ENCODE measurements at places on chromosomes 5 and 9.

- DNase-seq = no peak
Observed at GRCh38 chr5:143030349-143030748, 260.2 kb downstream of the ARHGAP26 start.

- DNase-seq = no peak
Observed at GRCh38 chr9:137294681-137295237, 7.3 kb downstream of the NRARP start.

- DNase-seq = no peak
Observed at GRCh38 chr5:68279984-68280383, 64.4 kb downstream of the PIK3R1 start.

GRCh38 chr5:173665326-173665725 lies 48.9 kb upstream of the BOD1 start:
- DNase-seq = no peak

DNA sequence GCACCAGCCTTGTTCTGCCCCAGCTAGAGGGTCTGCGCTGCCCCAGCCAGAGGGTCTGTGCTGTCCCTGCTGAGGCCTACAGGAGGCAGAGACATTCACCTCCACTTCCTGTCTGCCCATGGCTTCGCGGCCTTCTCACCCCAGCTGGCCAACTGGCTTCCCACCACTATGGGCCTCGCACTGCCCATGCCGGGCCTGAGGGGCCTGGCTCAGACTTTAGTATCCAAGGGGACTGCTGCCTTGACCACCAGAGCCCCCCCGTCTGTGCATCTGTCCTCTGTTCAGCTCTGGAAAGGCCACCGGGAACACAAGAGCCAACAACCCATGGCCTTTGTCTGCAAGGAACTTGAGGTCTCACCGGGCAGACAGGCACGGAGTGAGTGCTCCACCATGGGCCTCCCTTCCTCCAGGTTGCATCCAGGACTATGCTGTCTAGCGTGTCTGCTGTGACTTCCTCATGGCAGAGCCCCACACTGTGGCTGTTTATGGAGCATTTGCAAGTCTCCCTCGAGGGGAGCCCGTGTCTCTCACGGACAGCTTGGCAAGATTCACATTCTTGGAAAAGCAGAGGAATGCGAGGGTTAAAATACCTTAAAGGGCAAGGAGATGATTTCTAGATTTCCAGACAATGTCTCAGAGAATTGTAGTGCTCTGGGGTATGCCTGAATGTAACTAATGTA lies 1.7 kb downstream of the DCANP1 start:
- DNase-seq = no peak

DNA sequence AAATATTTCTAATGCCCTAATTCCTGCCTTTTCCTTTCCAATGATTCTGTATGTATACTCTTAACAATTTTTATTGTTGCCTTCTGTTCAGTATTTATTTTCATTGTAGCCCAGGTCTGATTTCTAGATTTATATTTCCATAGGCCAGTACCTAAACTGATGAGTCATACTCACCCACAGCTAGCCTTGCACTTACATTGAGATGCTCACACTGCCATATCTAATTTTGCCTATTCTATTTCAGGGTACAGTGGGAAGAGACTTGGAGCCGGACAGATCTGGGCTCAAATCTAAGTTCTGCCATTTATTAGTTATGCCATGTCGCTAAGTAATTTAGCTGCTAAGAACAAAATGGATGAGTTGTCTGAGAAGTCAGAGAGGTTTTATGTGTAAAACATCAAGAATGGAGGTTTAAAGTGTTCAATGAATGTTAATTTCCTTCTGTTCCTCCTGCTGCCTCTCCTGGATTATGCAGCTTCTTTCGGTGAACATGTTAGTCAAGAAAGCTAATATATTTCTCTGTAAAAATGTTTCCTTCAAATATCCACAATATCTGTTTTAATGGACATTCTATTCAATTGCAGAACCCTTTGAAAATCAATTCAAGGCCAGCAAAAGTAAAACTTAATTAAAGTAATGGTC lies 62.3 kb upstream of the CDK5RAP2 start:
- no peak for DNase-seq

- no peak for DNase-seq
Observed at GRCh38 chr5:136579238-136579637, 213.9 kb upstream of the TRPC7 start.

DNA sequence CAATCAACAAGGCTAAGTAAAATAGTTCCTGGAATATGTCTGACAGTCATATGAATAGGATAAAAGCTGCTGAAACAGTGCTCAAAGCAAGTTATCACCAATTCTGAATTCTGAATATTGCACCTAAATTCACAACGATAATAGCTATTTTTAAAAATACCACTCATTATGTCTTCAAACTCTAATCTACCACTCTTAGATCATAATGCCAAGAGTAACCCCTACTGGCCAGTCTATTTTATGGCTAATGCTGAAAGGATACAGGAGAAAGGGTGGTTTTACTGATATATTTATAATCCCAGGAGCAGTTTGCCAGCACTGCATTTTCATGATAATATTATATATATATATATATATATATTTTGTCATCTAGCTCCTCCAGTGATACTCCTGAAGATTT lies 232.8 kb downstream of the PDE4D start:
- DNase-seq = no peak

- no peak for DNase-seq
Observed at GRCh38 chr5:37628876-37629275, 211.0 kb downstream of the GDNF start.

- DNase-seq = no peak
Observed at GRCh38 chr5:36875051-36875789, 1.3 kb upstream of the NIPBL start.

DNA sequence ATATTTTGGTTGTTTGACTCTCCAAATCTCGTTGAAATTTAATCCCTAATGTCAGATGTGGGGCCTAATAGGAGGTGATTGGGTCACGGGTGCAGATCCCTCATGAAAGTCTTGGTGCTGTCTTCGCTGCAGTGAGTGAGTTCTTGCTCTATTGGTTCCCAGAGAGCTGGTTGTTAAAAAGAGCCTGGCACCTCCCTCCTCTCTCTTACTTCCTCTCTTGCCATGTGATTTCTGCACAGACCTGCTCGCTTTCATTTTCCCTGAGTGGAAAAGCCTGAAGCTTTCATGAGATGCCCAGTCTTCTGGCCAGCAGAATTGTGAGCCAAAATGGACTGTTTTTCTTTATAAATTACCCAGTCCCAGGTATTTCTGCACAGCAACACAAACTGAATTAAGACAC lies 221.6 kb downstream of the MAT2B start:
- no peak for DNase-seq

GRCh38 chr9:35311891-35312639 lies 150.3 kb downstream of the UNC13B start:
- DNase-seq = no peak

DNA sequence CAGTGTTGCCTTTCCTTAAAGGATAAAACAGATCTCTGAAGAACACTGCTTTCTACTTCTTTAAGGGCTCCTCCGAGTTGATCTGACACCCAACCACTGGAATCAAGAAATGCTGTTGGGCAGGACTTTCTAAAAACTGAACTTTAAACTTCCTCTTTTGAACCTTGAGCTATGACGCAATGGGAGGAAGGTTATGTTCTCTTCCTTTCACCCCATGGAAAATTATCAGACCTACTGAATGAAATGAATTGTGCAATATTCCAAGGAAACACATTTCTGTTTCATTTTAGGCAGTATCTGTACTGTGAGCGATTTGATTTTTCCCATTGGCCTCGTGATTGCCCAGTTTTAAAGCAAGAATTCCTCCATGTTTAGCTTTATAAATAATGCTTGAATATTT lies 206.0 kb upstream of the PRR16 start:
- no peak for DNase-seq

GRCh38 chr5:458547-459353 lies 15.8 kb downstream of the EXOC3 start:
- DNase-seq = peak; percentile 81

GRCh38 chr9:78938821-78939220 lies 632.9 kb upstream of the TLE4 start:
- DNase-seq = no peak

GRCh38 chr5:8721536-8721935 lies 824.3 kb downstream of the SEMA5A start:
- no peak for DNase-seq

DNA sequence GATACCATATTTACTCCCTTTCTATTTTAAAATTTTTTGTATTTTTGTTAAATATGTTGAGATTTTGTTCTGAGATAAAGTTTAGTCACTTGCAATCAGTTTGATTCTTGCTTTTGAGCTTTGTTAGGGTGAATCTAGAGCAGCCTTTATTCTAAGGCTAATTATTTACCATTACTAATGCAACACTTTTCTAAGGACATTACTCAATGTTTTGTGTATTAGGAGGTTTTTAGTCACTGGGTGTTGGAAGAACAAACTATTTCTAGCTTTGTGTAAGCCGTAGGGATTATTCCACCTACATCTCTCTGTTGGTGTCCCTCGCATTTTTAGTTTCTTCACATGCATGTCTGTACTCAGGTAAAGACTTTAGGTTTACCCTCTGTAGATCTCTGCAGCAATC lies 379.5 kb upstream of the CD180 start:
- no peak for DNase-seq

- no peak for DNase-seq
Observed at GRCh38 chr5:31023105-31023504, 170.4 kb upstream of the CDH6 start.

DNA sequence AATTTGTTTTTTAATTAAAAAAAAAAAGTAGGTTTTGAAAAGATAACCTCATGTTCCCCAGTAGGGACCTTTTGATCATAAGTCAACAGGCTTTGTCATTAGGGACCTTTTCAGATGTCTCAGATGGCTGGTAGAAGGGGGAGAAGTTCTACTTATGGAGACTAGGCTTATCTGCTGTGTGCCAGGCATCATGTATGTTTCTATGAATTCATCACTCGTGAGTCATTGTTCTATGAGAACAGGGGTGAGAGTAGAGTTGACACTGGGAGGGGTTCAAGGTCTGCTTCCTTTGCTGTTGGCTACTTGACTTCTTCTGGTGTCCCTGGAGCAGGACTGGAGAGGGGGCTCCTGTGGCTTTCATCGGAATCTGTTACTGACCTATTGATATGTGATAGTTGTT lies 138.8 kb downstream of the KDM4C start:
- DNase-seq = no peak

GRCh38 chr5:1370006-1370405 lies 25.1 kb upstream of the CLPTM1L start:
- DNase-seq = no peak

GRCh38 chr5:158786390-158786789 lies 313.3 kb downstream of the EBF1 start:
- no peak for DNase-seq

DNA sequence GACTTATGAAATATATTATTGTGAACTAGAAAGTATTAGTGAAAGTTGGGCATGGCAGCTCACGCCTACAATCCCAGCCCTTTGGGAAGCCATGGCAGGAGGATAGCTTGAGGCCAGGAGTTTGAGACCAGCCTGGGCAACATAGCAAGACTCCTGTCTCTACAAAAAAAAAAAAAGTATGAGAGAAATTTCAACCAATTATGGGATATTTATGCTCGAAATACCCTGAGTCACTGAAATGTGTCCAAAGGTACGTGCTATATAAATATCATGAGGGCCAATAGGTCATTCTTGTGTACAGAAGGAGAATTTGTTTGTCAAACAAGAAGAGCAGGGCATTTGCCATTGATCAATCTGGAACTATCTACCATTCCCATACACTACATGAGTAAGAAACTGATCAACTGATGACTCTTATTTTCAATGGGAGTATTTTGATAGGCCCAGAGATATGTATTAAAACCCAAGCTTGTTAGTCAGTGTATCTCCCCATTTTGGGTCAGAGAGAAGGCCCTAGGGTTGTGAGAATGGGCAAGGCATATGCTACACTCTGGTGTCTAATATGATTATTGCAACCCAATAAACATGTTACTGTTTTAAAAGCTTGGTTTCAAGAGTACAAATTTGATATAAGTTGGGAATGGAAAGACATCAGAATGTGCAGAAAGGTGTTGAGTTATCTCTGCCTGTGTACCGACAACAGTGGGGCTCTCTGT lies 21.7 kb upstream of the HOMER1 start:
- DNase-seq = no peak

DNA sequence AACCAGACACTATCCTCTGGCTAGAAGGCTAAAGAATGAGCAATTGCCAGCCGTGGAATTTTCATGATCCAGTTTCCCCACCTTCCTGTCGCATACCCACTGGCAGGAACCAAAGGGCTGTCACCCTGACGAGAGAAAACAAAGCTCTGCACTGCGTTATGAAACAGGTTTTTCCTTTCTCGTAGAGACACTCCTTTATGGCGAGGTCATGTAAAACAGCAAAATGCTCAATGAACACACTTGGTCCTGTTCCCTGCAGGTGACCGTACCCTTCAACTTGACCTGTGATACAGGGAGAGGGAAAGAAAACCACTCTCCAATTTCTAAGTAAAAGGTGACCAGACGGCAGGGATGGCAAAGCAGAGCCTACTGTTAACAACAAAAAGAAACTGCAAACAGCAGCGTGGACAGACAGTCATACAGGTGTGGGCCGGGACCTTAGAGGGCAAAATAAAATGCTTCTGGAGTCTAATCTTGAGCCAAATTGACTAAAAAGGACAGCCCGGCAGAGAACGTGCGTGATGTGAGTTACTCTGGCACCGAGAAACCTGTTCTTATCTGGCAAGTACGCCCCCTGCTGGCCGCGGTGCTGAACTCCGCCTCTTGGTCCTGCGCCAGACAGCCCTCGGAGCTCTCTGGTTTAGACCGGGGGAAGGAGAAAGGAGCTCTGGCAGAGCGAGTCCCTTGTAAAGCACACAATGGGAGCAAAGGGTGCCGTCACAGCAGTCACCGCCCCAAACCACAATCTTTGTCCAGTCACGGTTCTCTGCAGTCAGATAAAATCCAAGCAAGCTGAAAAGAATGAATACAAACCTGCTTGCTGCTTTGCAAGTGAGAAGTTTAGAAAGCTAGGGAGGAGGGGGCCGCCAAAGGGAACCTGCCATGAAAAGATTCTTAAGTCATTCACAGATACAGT lies 98.9 kb downstream of the EFNA5 start:
- peak; percentile 88 for DNase-seq

DNA sequence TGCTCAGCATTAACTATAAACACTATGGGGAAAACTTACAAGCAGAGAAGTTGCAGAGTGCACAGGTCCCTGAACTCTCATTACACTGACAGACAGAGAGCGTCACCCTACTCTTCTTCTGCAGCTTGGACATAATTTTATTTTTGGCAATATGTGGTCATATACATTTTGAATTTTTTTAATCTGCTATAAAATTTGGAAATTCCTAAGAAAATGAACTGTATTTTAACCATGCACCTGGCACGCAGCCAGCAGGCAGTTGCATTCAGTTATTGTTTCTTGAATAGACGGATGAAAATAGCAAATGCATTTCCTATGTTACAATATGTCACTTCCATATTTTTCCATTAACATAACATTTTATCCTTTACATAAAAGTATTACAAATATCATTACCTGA lies 100.2 kb downstream of the SLC25A46 start:
- DNase-seq = no peak
